A673 (cell line): ENCODE measurements at places on chromosomes 13 and 19.

GRCh38 chr13:77523834-77524728 is 11.4 kb upstream of the SCEL start:
- no peak for DNase-seq

DNA sequence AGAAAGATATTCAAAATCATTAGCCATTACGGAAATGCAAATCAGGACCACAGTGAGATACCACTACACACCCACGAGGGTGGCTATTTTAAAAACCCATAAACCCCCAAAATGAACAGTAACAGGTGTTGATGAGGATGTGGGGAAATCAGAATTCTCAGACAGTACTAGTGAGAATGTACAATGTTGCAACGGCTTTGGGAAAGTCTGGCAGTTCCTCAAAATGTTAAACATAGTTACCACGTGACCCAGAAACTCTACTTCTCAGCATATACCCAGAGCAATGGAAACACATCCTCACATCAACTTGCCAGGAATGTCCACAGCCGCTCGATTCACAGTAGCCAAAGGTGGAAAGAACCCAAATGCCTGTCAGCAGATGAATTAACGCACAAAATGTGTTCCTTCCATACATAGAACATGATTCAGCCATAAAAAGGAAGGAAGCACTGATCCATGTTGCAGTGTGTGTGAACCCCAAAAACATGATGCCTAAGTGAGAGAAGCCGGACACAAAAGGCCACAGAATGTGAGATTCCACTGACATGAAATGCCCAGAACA is 7.0 kb downstream of the PLVAP start:
- no peak for DNase-seq

DNA sequence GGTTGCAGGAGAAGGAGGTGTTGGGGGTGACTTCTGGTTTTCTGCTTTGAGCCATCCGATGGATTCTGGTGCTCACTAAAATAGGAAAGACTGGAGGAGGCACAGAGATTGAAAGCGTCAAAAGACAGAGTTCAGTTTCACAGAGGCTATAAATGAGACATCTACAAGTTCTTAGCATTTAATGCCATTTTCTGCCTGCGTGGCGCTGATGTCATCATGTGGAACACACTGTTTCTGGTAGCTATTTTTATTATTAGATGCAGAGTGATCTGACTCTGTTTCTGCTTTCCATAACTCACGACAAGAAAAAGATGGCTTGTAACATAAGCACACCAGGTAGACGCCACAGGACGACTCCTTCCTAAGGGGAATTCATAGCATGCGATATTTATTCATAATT is 3.3 kb upstream of the SLC39A3 start:
- DNase-seq = no peak

GRCh38 chr19:7226739-7227138 is 67.5 kb downstream of the INSR start:
- no peak for DNase-seq

DNA sequence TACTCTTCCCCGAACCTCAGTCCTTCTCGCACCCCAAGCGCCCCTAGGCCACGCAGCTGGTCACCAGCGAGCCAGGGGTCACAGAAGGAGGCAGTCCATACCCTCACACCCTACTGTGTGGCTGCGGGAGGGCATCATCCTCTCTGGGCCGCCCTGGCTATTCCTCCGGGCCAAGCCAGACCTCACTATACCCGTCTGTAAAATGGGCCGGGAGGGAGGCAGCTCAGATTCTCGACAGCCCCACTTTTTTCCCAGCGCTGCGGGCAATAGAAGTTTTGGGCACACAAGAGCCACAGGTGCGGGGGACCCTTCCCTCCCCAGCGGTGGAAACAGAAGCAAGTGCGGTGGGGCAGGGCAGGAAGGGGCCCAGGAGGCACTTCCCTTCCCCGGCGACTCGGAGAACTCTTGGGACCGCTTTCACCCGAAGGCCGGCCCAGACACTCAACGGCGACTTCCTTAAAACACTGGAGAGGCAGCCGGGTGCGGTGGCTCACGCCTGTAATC is 5.6 kb upstream of the ARRDC2 start:
- DNase-seq = no peak

- DNase-seq = no peak
These were observed 16.4 kb downstream of the ARID3A start for GRCh38 chr19:942133-942645.

- no peak for DNase-seq
These were observed 580 bp upstream of the TEKTIP1 start for GRCh38 chr19:3538258-3538929.

DNA sequence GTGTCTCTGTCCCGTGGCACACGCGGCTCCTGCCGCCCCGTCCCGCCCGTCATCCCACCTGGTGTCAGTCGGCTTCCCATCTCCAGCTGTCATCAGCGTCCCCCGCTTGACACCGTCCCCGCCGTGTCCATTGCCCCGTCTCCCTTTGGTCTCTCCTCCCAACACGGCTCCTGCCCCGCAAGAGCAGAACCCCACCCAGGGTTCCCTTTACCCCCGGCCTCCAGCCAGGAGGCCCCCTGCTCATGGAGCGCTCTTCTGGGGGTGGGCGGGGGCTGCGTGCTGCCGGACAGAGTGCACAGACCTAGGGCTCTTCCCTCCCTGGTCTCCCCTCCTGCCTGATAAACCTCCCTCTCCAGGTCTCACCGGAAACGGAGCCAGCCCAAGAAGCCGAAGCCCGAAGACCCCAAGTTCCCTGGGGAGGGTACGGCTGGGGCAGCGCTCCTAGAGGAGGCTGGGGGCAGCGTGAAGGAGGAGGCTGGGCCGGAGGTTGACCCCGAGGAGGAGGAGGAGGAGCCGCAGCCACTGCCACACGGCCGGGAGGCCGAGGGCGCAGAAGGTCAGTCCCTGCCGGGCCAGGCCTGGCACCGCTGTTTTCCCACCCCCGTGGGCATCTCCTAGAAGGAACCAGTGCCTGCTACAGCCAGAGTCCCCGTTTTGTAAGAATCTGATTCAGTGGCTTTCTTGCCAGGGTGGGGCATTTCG is 150.5 kb downstream of the KDM4B start:
- DNase-seq = no peak

DNA sequence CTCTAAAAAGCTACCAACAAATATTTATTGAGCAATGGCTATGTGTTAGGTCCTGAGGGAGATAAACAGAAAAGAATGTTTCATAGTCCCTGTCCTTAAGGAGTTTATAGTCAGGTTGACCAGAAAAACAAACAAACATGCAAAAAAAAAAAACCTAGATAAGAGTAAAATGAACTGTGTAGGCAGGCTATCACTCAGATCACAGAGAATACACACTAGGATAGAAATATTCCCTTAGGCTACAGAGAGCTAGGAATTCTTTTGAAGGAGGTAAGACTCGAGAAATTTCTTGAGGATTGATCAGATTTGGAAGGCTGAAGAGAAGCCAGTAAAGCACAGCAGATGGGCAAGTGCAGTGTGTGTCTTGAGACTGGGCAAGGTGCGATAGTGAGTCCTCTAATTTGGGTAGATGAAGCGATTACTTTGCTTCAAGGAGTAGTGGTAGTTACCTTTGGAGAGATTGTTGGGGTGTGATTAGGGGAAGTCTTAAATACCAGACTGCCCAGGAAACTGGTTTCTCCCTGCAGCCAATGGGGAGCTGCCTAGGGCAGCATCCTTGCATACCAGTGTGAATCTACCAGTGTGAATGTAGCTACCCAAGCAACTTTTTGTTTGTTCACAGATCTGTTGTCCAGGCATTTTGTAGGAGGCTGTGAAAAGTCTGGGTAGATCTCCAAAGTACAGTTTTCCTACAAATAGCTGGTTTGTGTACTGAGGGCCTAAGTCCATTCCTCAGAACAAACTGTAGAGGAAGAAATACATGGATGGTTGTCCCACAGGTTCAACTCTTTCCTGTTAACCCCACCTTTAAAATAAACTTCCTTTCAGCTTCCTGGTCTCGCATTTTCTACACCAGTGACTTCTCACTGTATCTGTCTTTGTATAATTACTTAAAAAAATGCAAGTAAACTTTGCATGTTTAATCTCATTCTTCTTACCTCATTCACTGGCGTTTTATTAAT is 314.1 kb downstream of the KLF5 start:
- no peak for DNase-seq

GRCh38 chr13:113905018-113905417 is 41.1 kb upstream of the GAS6 start:
- DNase-seq = no peak

DNA sequence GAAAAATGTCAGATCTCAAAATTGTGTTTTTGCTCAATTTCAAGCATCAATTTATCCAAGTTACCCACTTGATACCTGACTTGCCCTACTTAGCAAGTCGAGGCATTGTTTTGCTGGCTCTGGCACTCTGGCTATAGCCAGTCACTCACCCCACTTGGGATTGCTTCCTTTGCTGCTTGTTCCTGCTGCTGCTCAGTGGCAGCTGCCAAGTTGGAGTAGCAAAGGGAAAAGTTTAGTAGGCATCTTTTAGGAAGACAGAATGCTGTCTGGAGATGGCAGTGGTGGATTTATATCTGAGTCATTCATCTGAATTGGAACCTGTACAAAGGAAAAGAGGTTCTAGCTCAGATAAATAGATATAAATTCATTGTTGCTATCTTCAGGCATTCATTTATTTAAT is 41.2 kb downstream of the PCCA start:
- DNase-seq = peak; percentile 38

DNA sequence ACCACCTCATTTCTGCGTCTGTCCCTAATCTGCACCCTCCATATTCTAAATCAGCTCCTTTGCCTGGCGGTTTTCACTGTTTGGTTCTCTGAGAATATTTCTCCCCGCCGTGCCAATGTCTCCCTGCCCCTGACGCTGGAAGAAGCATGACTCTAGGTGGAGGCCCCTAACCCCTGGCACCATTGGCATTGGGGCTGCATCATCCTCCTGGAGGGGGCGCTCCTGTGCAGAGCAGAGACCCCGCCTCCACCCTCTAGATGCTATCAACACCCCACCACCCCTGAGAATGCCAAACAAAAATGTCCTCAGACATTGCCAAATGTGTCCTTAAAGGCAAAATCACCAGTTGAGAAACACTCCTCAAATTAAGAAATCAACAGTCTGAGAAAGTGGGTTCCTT is 6.5 kb downstream of the ZSCAN5B start:
- no peak for DNase-seq

GRCh38 chr13:76632401-76633044 is 253.7 kb downstream of the KCTD12 start:
- no peak for DNase-seq

GRCh38 chr19:56707821-56708220 is 36.3 kb upstream of the ZNF835 start:
- no peak for DNase-seq
